ENCODE measurements at places on chromosomes 5 and 9.
A peak's percentile ranks its signal among the peaks of the same experiment; 100 is the strongest.

GRCh38 chr5:14206028-14206725 is 63.0 kb downstream of the TRIO start:
- no peak for DNase-seq

- DNase-seq, result peak; percentile 2
These were observed 276.5 kb downstream of the NTRK2 start for GRCh38 chr9:84945878-84946538.

DNA sequence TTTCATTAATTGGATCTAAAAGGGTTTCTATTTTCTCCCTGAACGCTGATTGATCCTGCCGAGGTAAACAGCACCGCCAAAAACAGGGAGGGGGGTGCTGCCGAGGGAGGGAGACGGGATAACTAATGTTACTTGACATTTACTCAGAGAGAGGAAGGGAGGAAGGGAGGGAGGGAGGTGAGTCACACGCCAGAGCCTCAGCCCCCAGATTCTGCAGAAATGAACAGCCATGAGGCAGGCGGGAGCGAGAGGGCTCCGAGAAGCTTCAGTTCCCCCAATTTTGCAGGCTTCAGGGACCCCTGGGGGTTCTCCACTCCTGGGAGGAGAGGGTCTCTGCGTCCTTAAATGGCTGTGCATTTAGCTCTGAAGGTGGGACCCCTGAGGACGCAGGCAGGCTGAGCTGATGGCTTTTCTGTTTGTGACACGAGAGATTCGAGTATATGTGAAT is 59.1 kb upstream of the IER5L start:
- DNase-seq, result peak; percentile 66

DNA sequence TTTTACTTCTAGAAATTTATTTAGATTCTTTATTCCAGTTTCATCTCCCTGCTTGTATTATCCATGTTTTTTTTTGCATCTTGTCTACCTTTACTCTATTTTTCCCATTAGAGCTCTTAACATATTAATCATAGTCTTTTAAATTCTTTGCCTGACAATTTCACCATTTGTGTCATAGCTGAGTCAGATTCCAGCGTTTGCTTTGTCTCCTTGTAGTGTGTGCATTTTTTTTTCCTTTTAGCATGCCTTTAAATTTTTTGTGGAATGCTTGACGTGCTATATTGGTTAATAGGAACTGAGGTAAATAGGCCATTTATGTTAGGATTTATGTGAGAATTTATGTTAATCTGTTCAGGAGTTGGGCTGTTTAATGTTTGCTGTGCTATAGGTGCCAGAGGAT is 41.8 kb upstream of the NFIL3 start:
- peak; percentile 62 for DNase-seq

- no peak for DNase-seq
These were observed 9.8 kb upstream of the ZDHHC11 start for GRCh38 chr5:860506-861150.

DNA sequence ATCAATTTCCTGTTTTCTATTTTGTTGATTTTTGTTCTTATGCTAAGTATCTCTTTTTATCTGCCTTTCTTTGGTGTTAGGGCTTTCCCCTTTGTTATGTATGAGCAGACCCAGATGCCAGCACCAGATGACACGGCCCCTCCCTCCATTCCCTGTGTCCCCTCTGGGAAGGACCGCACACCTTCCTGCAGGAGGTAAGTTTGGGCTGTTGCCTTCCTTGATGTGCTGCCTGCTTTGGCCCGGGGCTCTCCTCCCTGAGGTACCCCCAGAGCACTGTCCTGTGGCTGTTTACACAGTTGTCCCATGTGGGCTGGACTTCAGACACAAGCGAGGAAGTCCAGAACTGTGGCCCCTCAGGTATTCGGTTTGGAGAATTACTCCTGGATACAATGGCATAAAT is 343.8 kb upstream of the IRX1 start:
- no peak for DNase-seq

GRCh38 chr5:134905246-134905996 is 490 bp downstream of the PCBD2 start:
- peak; percentile 71 for DNase-seq

- DNase-seq, result no peak
These were observed 17.4 kb upstream of the OBP2B start for GRCh38 chr9:133226219-133227171.

GRCh38 chr9:89597711-89598362 is 7.0 kb upstream of the GADD45G start:
- peak; percentile 54 for DNase-seq

GRCh38 chr9:123615381-123615780 is 259.4 kb downstream of the CRB2 start:
- DNase-seq, result no peak

GRCh38 chr9:93820667-93821306 is 134.4 kb downstream of the BARX1 start:
- no peak for DNase-seq

DNA sequence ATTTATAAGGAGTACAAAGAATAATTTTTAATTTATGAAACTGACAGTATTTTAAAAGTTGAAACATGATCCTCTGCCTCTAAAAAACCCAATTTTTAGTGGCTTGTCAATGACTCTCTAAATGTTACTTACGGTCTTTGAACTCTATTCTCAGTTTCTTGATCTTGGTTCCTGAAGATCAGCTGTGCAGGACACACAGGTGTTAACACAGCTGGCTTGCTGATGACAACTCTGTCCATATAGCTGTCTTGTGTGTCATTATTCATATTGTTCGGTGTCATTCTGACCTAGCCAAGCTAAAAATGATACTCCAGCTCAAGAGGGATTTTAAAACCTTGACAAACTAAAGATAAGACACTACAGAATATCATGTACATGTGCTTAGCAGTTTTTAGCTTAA is 314.5 kb downstream of the CCDC171 start:
- no peak for DNase-seq

GRCh38 chr5:3607541-3608181 is 12.0 kb downstream of the IRX1 start:
- peak; percentile 59 for DNase-seq

DNA sequence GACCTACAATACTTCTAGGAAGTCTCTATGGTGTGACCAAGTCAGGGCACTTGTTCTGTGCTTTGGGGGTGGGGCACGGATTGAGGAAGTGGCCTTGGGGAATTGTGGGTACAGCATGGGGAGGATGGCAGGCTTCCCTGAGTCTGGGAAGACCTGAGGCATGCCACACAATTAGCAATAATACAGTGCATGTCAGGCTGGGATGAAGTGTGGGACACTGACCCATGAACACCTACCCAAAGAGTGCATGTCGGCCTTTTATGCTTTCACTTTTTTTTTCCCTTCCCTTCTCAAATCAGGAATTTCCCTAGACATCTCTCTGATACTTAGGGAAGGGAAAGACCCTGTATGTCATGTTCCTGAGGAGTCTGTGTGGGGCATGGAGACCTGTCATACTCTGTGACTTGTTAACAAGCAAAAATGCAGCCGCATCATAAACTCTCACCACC is 146.4 kb downstream of the PALM2AKAP2 start:
- no peak for DNase-seq

DNA sequence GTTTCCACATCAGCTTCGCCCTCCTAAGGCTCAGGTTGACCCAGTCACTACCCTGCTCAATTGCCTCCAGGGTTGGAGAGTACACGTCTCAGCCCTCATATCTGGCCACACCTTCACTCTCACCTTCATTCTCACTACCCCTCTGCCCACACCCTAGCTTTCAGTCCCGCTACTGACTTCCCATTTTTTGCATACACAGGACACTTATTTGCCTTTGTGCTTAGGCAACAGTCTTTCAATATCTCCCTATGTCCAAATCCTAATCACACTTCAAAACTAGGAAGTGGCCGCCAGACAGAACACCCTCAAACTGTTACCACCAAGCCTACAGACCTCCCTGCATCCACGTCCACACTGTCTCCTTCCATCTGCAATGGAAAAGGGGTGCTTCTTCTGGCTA is 10.9 kb downstream of the MCTP1 start:
- no peak for DNase-seq

GRCh38 chr5:175001876-175002645 is 277.7 kb downstream of the MSX2 start:
- no peak for DNase-seq

DNA sequence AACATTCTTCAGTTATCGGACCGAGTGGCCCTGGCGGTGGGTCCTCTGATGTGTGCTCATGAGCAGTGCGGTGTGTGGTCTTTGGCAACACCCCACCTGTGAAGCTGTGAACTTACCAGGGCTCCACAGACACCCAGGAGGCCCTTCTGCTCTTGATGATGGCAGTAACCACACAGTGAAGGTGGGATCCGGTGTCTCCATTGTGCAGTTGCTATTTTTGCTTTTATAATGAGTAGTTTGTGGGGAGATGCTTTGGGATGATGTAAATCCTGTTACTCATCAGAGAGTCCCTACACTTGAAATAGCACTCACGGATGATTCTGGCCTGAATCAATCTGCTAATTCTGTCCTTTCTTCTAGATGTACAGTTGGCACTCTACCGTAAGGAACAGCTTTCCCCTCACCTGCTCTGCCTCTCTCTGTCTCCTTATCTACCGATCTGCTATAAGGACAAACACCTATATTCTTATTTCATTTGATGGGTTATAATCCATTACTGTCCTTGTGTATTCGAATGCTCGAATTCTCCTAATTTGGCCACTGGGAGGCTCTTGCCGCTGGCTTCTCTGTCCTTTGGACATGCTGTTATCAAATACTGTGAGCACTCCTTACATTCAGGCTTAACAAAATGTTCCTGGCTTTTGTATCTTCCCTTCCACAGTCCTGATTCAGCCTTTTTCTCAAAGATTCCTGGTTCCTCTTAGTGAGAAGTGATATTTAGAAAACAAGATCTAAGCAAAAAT is 20.2 kb downstream of the ATPSCKMT start:
- peak; percentile 85 for DNase-seq
